ENCODE measurements at places on chromosomes 7 and 10.

- DNase-seq: no peak
Observed at GRCh38 chr10:131546086-131546810, 234.7 kb upstream of the TCERG1L start.

DNA sequence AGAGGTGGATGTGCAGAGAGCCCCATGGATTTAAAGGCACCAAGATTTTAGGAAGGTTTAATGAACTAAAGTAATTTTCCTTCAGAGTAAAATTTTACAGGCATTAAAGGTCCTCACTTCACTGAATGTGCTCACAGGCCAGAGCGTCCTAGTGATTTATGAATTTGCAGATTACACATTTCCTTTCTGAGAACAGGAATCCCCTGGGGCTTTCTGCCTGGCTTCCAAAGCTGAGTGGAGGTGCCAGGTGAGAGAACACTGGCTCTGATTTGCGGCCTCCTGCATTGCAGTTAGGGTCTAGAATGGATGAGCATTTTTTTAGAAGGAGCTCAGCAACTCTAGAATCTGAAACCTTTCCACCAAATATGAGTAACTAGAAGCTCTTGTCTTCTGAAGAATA is 194.3 kb downstream of the SORCS3 start:
- no peak for DNase-seq

DNA sequence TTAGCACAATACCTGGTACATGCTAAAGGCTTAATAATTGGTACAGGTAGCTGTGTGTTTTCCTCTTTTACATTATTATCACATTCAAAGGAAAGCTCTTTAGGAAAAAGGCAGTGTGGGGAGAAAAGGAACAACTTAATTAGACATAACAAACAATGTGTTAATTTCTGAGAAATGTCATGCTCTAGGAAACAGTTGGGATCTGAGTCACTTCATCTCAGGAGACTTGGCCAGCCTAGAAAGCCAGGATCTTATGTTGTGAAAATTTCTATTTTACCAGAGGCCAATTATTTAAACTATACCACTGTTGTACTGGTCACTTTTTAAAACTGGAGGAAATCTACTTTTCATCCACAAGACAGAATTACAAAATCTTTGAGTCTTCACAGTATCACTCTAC is 39.6 kb downstream of the ARMH3 start:
- no peak for DNase-seq

GRCh38 chr10:100636848-100637553 is 101.3 kb downstream of the HIF1AN start:
- no peak for DNase-seq

GRCh38 chr10:45646384-45647050 is 26.1 kb downstream of the ZFAND4 start:
- DNase-seq: no peak

DNA sequence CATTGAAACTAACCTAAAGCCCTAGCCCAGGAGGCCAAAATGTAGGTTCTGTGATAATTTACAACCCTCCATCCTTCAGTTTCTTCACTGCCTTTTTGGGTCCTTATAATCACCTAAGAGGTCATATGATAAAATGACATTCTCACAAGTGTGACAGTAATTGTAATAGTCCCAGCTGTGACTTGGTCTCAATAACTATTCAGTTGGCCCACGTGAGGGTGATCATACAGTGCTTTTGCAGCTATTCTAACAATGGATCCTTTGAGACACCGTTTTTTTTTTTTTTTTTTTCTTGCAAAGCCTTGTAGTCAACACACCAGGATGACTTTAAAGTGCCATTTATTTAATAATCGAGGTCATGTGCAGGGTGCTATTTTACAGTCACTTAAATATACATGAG is 760.0 kb downstream of the PHTF2 start:
- no peak for DNase-seq
